ENCODE measurements at places on chromosomes 2 and 18.

DNA sequence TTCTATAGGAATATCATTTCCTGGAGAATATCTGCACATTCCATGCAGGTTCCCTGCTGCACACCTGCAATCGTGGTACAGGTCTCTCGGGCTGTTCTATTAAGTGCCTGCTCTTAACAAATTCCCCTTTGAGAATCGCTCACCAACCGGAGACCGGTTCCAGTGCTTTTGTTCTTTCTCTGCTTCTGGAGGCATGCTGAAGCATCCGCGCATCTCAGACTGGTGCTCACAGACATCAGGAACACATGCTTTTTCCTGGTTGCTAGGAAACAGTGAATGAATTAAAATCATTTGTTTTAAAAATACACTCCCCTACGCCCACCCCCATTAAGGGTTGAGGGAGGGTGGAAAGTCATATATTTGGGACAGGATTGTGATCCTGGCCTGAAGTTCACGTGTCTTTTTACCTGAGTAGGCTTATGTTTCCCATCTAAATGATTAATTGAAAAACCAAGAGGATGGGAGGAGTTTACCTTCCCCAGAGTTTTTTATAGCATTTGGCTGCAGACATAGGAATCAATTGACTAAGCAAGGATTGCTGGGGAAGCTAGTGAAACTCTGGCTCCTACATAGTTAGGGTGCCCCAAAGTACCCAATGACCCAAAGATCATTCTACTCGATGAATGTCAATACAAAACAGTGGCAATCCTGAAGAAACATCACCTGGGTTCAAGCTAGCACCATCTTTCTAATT is at the start of gene C2orf80:
C2orf80 (minus strand) TSS at position 221 of the 694 bp plus-strand sequence. CDS start 3,044 bp downstream, outside the sequence.
- DNase-seq: no peak

- no peak for DNase-seq
These were observed 22.4 kb upstream of the CD28 start for GRCh38 chr2:203683932-203684556.

DNA sequence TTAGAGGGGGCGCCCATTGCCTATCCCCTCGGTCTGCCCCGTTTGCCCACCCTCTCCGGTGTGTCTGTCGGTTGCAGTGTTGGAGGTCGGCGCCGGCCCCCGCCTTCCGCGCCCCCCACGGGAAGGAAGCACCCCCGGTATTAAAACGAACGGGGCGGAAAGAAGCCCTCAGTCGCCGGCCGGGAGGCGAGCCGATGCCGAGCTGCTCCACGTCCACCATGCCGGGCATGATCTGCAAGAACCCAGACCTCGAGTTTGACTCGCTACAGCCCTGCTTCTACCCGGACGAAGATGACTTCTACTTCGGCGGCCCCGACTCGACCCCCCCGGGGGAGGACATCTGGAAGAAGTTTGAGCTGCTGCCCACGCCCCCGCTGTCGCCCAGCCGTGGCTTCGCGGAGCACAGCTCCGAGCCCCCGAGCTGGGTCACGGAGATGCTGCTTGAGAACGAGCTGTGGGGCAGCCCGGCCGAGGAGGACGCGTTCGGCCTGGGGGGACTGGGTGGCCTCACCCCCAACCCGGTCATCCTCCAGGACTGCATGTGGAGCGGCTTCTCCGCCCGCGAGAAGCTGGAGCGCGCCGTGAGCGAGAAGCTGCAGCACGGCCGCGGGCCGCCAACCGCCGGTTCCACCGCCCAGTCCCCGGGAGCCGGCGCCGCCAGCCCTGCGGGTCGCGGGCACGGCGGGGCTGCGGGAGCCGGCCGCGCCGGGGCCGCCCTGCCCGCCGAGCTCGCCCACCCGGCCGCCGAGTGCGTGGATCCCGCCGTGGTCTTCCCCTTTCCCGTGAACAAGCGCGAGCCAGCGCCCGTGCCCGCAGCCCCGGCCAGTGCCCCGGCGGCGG is 1.7 kb downstream of the MYCN start:
- peak; percentile 11 for DNase-seq

- no peak for DNase-seq
These were observed 64.6 kb downstream of the ANKRD12 start for GRCh38 chr18:9201224-9201623.

DNA sequence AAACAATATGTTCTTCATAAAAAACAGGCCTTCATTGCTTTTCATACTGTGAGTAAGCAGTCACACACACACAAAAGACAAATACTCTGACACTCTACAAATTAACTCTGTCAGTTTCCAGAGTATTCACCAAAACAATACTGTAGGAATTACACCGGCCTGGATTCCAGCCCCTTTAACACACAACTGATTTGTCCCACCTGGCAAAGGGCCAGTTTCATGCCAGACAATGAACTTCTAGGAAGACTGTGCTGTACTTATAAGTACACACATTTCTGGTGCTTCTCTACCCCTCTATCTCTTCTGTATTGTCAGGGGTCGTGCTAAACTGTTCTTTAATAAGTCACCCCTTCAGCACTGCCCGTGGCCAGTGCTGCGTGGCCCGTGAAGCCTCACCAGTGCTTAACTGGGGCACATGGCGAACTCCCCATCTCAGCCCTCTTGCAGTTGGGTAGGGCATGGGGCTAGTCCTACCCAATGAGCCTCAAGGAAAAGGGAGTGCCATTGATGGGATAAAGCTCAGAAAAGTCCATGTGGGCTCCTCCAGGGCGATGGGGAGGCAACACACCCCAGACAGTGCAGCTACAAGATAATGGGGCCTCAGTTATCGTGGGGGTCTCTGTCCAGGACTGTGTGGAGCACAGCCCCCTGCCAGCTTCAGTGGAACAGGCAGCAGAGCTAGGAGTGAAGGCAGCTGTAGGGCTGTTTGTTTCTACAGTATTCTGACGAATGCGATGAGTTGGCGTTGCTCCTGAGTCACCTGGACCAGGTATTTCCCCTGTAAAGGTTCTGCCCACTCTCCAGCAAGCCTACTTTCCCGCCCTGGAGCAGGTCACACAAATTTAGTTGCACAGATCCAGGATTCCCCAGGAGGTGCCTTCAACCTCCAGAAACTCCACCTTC is 99.0 kb downstream of the SP3 start:
- no peak for DNase-seq

GRCh38 chr2:134119117-134119712 is 134.7 kb upstream of the MGAT5 start:
- no peak for DNase-seq

GRCh38 chr2:194491409-194492115 is 1165.5 kb upstream of the SLC39A10 start:
- DNase-seq: no peak

DNA sequence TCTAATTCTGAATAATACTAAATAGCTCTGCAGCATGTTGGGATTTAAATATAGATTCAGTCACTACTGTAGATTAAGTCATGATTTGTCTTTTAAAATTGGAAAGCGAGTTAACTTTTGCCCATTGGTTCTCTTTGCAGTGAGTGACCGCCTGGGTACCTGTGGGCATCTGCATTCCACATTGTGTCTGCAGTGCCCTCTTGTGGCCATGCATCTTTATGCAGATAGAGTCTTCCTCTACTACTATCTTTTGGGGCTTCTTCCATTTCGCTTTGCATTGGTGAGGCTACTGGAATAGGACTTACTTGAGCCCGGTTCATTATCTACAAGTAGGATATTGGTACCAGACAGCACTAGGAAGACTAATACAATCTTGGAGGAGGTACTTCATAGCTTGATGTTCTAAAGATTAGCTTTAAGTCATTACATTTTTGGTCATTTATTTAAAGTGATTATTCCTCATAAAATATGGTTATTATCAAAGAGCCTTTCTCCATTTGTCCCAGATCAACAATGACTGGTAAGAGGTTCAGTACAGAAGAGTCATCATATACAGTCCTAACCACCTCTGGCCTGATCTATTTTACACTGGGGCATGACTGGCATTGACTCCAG is 203.0 kb downstream of the SOCS6 start:
- DNase-seq: peak; percentile 59

DNA sequence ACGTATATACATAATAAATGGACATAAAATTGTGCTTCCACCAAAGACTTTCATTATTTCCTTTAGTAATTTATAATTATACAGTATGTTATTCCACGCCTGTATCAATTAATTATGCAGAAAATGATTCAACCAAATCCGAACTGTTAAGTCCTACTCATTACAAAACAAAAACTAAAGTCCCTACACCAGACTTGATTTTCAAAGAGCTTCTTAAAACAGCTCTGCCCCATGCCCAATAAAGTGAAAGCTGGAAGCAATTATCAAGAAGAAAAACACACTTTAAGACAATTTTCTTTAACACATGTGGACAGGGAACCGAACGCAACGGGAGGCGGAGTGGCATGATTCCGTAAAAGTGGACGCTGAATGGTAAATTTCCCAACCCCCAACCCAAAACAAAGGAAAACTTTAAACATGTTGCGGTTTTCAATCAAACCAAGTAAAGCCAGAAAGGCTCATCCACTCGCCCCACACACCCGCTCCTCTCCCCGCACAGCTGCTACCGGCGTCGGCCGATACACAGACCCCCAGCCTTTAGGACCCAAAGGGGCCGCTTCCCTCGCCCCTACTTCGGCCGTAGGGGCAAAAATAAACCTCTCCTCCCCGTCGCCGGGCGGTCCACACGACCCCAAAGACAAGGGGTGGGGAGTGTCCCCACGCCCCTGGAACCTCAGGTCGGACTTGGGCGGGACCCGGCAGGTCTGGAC is 705 bp downstream of the YES1 start:
- peak; percentile 4 for DNase-seq

DNA sequence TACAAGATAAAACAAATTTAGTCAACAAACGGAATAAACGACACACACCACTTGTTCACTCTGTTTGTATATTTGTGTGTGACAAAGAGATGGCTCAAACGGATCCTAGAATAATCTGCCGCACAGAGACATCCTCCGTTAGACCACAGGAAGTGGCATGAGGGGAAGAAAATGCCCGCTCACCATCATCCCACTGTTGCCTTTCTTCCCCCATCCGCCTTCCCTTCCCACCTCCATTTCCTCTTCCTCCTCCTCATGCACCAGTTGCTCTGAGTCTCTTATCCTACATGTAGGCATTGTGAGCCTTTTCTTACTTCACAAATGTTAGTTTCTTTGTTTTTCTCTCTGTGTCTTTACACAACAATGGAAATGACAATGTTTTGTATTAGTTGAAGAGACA is 228.5 kb upstream of the SMIM21 start:
- DNase-seq: no peak

DNA sequence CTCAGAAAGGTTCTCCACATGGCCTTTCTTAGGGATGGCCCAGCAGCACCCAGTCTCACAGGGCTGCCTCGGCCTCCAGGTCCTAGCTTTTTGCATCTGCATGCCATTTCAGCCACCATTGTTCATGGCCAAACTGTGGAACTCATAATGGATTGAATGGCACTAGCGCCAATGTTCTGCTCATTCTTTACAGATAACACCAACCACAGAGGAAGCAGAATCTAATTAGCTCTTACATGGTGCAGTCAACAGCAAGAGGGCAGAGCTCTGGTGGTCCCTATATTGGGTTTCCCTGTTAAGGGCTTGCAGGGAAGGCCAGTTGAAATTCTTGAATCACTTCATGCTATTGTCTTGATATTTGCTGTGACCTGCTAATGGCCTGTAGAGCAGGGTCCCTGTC is 45.6 kb downstream of the ARL4C start:
- DNase-seq: no peak

- no peak for DNase-seq
These were observed 108.9 kb upstream of the LGALSL start for GRCh38 chr2:64344999-64345576.

GRCh38 chr2:112960230-112960825 is 17.5 kb upstream of the IL36G start:
- no peak for DNase-seq

GRCh38 chr2:27891673-27892105 is 1.2 kb downstream of the BABAM2 start:
- DNase-seq: no peak

DNA sequence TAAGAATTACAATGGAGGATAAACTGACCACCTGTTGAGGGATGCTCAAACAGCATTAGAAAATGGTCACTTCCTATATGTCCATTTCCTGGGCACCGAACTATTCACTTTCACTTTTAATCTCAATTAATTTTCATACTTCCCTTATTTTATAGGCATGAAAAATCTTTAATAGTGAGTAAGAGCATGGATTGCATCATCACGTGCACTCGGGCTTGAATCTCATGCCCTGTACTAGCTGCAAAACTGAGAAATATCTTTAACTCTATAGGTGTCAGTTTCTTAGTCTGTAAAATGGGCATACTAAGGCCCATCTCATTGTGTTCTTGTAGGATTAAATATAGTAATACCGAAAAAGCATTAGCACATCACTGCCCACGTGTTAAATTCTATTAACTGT is 183.9 kb upstream of the FIGN start:
- DNase-seq: no peak

DNA sequence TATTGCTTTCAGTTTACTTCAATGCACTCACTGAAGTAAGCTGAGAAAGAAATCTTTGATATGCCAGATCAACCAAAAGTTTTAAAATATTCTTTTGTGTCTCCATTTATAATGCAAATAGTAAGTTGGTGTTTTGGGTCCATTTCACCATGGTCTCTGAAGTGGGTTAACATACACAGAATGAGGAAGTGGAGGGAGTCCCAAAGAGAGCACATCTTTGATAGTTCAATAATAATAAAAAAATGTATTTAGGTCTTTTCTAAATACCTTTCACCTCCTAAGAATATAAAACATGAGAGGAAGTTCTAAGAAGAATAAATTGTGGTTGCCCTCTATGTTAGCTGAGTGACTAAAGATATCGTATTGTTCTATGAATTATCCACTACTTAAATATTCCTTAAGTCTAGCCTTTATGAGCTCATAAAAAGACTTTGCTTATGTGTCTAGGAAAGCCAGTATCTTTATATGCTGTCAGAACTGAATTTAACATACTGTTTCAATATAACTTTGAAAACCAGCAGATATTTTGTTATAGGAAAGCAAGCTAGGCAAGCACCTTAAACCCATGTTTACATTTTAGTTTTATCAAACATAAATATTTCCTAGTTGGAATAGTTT is 148.7 kb upstream of the ZEB2 start:
- no peak for DNase-seq

GRCh38 chr2:96554293-96555145 is 18.0 kb downstream of the ARID5A start:
- peak; percentile 76 for DNase-seq

DNA sequence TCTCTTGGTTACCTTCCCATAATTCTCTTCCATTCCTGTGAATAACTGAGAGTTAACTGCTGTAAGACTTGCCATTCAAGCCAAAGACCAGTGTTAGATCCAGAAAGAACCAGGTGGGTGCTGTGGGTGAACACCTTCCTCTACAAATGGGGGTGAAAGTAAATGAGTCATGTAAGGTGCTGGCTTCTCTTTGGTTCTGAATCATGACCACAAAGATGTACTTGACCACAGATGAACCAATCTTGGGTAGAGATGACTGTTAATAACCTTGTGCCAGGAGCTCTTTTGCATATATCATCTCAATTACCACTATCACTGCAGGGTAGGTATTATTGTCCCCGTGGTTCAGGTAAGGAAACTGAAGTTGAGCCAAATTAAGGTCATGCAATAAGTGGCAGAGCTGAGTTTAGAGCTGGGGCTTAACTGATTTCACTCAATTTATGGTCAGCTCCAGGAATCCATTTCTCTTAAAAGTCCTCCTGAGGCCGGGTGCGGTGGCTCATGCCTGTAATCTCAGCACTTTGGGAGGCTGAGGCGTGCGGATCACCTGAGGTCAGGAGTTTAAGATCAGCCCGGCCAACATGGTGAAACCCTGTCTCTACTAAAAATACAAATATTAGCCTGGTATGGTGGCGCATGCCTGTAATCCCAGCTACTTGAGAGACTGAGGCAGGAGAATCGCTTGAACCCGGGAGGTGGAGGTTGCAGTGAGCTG is 244.9 kb upstream of the CXCR4 start:
- peak; percentile 18 for DNase-seq

- no peak for DNase-seq
These were observed 601 bp upstream of the ANO7 start for GRCh38 chr2:241187918-241188234.

- no peak for DNase-seq
These were observed 42.8 kb downstream of the LRRTM4 start for GRCh38 chr2:77479395-77479794.
